Stimulated activated CD4-positive, alpha-beta T cell treated with anti-CD3 and anti-CD28 coated beads, TNF-alpha, amount 100 ng/mL, for 1 hour (primary cell): ENCODE measurements at places on chromosomes 4 and X.

DNA sequence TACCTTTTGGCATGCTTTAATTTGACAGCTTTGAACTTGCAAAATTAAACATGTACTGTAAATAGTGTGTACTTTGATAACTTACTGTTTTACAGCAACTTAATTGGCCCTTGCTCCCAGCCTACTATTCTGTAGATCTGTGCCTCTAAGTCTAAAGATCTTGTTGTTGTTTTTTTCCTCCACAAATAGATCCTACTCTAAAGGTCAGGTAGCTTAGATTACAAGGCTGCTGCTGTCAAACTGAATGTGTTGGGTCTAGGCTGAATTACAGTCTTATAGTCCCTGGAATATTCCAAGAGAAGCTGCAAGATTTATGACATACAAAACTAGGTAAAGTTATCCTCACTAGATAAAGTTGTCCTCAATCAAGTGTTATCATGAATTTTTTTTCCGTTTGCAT is 18.7 kb downstream of the DIAPH2 start:
- no peak for DNase-seq

DNA sequence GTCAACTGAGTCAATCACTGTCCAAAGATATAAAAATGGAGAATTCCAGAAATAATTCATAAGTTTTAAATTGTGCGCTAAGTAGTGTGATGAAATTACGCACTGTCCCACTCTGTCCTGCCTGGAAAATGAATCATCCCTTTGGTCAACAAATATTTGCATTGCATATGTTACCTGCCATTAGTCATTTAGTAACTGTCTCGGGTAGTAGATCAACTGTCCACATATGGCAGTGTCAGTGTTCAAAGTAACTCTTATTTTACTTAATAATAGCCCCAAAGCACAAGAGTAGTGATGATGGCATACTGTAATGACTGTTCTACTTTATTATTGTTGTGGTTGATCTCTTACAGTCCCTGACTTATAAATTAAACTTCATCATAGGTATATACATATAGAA is 3.4 kb downstream of the YTHDC1 start:
- DNase-seq = no peak

GRCh38 chrX:132954323-132954722 is 4.1 kb downstream of the HS6ST2 start:
- no peak for DNase-seq

DNA sequence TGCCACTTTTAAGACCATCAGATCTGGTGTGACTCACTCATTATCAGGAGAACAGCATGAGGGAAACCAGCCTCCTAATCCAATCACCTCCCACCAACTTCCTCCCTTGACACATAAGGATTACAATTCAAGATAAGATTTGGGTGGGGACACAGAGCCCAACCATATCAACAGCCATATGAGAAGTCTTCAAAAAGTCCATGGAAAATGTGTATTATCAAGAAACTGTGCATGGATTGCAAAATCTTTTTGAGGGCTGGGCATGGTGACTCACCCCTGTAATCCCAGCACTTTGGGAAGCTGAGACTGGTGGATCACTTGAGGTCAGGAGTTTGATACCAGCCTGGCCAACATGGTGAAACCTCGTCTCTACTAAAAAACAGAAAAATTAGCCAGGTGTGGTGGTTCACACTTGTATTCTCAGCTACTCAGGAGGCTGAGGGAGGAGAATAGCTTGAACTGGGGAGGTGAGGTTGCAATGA is 17.8 kb upstream of the RPL39 start:
- no peak for DNase-seq

DNA sequence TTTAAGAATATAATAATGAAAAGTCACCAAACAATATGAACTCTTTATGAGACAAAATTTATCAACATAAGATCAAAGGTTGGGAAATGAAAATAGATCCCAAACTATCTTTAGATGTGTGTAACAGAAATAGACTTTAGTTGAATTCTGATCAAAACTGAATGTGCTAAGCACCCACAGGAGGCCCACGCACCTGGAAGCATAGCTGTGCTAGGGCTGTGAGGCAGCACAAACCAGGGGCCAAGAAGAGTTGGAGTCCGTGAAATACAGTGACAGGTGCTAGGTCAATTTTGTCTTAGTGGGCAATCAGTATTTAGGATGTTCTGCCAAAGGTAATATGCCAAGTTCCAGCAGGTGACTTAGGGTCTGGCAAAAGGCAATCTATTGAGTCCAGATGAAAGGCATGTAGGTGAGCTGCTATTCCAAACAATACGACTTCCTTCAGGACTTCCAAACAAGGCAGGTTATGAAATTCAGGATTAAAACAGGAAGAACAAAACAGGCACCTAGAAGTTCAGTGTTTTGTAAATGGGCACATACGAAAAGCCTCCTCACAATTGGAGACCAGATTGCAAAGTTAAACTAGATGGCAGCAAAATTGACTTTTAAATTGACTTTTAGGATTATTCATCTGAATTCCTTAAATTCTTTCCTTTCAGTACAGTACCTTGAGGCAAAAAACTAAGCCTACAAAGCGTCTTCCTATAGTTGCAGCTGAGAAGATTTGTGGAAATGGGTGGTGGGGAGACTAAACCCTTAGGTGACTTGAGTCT is 4.7 kb upstream of the PCDH18 start:
- DNase-seq = no peak

GRCh38 chr4:95158045-95158444 is 390.7 kb downstream of the UNC5C start:
- no peak for DNase-seq

GRCh38 chr4:34790131-34790530 is 1454.2 kb downstream of the ARAP2 start:
- DNase-seq = no peak
